Stimulated activated CD4-positive, alpha-beta T cell treated with anti-CD3 and anti-CD28 coated beads, Interleukin-2, amount 100 ng/mL, for 48 hours (primary cell): ENCODE measurements at places on chromosomes 11 and 22.

- no peak for DNase-seq
Measured at GRCh38 chr11:11858676-11859075, 16.9 kb downstream of the USP47 start.

- no peak for DNase-seq
Measured at GRCh38 chr11:57785072-57785471, 23.5 kb downstream of the CTNND1 start.

DNA sequence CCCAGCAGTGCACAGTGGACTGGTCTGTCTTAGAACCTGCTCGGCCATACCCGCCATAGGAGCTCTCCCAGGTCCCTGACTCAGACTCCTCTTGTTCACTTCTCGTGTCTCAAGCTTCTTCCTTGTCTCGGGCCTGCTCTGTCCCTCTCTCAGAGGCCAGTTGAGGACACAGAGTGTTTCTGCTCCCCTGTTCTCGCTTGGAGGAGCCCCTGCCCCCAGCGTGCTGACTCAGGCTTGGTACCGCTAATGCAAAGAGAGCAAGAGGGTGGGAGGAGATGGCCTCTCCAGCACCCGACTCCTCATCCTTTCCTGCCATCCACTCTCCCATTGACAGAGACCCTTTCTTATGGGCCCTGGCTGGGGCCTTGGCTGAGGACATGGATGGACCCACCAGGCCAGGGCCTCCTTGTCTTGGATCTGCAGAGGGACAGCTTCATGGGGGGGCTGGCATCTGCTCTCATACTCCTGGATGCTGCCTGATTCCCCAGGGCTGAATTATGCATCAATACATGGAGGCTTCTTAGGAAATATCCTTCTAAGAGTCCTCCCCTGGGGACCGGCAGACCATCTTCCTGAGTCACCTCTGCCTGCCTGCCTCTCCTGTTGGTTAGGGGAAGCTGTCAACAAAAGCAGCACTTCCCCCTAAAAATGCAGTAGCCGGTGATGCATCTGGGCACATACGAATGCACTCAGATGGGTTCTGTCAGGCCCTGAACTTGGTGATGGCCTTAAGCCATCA is 15.9 kb downstream of the TSPAN18 start:
- no peak for DNase-seq

GRCh38 chr11:117188620-117189081 is 10.1 kb downstream of the SIDT2 start:
- no peak for DNase-seq

GRCh38 chr11:75663808-75664207 is 5.0 kb downstream of the MAP6 start:
- no peak for DNase-seq

- no peak for DNase-seq
Measured at GRCh38 chr22:20244691-20245576, 23.2 kb downstream of the RTN4R start.

GRCh38 chr11:15937601-15938120 is 418.7 kb downstream of the SOX6 start:
- no peak for DNase-seq

GRCh38 chr11:134027671-134028070 is 41.2 kb upstream of the JAM3 start:
- no peak for DNase-seq

- DNase-seq, result peak; percentile 53
Measured at GRCh38 chr11:34512840-34513681, 533 bp downstream of the ELF5 start.

- no peak for DNase-seq
Measured at GRCh38 chr11:46100670-46101069, 20.6 kb downstream of the PHF21A start.

- no peak for DNase-seq
Measured at GRCh38 chr11:8692417-8692816, 9.8 kb downstream of the RPL27A start.

DNA sequence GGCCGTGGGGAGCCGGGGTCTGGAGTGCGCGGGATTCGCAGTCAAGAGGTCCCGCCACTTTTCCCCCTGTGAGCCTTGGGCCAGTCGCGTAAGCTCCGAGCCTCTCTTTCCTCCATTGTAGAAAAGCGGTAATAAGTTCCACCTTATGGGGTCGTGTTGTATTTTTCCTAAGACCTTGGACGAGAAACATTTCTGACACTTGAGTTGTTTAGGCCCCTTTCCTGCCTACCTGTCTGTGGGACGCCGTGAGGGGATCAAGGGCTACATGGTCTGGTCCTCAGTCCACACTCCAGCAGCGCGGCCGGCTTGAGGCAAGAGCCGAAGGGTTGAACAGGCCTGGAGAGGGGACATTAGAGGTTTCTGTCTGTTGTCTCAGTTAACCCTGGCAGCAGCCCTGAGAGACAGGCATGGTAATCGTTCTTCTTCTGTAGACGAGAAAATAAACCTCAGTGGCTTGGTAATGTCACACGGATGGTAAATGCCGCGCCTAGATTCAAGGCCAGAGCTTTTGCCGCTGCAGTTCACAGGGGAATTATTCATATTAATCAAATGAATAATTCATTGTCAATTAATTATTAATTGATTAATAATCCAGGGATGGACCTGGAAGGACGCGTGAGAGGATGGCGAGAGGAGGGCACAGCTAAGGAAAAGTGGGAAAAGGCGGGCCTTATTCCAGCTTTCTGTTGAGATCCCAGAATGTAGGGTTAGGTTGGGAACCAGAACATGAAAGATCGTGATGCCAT is 545 bp downstream of the FEN1 start:
- DNase-seq, result no peak

DNA sequence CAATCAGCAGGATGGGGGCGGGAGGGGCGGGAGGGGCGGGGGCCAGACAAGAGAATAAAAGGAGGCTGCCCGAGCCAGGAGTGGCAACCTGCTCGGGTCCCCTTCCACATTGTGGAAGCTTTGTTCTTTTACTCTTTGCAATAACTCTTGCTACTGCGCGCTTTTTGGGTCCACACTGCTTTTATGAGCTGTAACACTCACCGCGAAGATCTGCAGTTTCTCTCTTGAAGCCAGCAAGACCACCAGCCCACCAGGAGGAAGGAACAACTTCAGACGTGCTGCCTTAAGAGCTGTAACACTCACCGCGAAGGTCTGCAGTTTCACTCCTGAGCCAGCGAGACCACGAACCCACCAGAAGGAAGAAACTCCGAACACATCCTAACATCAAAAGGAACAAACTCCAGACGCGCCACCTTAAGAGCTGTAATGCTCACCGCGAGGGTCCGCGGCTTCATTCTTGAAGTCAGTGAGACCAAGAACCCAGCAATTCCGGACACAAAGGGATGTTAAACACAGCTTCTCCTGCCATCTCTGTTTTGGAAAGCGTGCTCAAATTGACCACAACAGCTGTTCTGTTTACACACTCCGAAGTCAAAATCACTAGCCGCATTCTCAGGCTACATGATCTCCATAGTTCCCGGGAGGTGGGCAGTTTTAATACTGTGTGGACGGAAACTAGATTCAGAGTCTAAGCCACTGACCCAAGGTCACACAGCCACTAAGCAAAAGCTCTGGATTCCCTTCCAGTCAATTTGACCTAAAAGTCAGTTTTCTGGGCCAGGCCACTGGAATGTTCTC is 11.9 kb downstream of the PLAAT2 start:
- no peak for DNase-seq

GRCh38 chr11:48114740-48115139 is 101.9 kb upstream of the OR4B1 start:
- DNase-seq, result no peak

DNA sequence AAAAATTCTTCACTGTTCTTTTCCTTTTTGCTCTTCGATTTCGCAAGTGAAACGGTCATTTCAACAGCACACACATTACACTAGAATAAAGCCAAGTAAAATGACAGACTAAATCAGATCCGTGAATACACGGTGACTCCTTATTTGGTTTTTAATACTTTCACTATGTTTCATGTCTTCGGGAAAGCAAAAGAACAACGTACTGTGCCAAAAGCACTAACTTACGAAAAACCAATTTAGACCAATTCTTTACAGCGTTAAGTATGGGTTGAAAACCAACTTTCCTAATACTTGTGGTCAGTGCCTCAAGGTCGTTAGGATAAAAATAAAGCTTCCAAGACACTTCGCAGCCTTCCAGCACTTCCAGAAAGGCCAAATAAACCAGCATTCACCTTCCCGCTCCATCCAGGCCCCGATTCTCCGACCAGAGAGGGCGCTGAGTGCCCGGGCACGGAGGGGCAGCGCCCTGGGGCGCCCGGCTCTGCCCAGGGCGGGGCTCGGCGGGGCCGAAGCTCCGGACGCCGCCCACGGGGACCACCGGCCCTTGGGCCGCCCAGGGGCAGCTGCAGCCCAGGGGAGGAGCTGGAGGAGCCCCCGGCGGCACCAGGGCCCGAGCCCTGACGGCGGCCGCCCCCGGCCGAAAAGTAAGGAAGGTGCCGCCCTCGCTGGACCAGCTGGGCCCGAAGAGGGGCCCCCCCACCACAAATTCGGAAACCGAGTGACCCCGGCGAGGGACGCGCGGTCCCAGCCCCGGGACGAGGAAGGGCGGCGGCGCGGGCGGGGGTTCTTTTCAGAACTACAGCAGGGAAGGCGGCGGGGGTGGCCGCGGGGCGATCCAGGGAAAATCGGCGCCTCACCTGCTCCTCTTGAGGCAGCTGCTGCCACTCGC is 499 bp downstream of the ATL3 start:
- DNase-seq, result peak; percentile 23

GRCh38 chr11:47726118-47726442 is 10.9 kb upstream of the AGBL2 start:
- DNase-seq, result no peak

- DNase-seq, result no peak
Measured at GRCh38 chr22:39529487-39529851, 3.1 kb downstream of the RPS19BP1 start.

DNA sequence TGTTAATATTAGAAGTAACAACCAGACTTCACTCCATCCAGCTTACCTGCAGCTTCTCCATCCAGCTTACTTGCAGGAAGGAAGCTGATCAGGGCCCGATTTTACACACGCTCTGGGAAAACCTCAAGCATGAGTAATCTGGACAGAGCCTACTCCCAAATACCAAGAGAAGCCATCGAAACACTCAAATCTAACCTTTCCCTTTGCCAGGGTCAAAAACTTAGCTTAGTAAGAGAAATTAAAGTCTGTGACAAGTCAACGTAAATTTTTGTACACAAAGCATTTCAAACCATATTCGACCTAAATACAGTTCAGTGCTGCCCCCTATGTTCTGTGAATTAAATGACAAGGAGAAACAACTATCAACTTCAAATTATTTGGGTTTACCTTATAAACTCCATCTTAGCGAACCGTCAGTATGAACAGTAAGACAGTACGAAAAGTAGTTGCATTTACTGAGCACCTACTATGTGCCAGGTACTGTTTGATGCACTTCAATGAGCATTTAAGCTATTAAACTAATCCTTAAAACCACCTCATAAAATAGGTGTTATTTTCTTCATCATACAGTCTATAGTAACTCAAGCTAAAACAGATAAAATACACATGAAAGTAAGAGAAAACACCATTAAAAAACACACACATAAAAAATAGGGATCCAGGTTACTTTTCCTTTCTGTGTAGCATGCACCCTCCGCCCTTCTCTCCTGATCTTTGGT is 36.9 kb downstream of the ARFGAP3 start:
- no peak for DNase-seq

GRCh38 chr11:12005476-12005875 is 3.0 kb downstream of the DKK3 start:
- DNase-seq, result no peak

DNA sequence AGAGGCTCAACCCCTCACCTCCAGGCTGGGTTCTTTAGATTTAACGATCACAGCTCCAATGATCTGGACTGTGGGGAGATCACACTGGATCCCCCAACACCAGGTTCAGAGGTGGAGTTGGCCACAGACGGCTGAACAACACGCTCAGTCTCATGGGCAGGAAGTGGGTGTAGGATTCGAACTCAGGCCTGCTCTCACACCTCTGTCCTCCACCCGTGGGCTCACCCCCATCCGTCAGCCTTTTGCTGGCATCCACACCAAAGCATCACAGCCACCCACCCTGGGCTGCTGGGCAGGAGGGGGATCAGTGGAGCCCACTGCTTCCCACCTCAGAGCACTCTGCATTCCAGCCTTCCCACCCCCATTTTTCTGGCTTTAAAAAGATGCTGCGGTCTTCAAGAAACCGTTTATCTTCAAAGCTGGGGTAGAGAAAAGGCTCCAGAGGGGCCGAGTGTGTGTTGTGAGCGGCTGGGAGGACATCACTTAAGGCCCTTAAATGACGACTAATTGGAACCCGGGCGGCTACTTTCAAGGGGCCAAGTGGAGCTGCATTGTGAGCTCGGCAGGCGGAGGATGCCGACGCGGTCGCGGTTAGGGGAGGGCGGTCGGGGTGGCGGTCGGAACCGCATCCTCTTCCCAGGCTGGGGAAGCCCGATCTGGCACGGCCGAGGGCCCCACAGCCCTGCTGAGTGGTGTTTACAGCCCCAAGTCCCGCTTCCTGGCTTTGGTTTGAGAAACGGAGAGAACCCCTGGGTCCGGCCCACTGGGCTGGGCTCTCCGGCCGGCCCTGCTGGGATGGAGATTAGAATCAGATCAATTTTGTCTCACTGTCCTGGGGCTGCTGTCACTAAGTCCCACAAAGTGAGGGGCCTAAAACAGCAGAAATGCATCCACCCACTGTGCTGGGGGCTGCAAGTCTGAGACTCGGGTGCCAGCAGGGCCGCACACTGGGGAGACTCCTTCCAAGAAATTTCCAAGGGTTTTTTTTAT is 15.9 kb upstream of the FGF3 start:
- no peak for DNase-seq

DNA sequence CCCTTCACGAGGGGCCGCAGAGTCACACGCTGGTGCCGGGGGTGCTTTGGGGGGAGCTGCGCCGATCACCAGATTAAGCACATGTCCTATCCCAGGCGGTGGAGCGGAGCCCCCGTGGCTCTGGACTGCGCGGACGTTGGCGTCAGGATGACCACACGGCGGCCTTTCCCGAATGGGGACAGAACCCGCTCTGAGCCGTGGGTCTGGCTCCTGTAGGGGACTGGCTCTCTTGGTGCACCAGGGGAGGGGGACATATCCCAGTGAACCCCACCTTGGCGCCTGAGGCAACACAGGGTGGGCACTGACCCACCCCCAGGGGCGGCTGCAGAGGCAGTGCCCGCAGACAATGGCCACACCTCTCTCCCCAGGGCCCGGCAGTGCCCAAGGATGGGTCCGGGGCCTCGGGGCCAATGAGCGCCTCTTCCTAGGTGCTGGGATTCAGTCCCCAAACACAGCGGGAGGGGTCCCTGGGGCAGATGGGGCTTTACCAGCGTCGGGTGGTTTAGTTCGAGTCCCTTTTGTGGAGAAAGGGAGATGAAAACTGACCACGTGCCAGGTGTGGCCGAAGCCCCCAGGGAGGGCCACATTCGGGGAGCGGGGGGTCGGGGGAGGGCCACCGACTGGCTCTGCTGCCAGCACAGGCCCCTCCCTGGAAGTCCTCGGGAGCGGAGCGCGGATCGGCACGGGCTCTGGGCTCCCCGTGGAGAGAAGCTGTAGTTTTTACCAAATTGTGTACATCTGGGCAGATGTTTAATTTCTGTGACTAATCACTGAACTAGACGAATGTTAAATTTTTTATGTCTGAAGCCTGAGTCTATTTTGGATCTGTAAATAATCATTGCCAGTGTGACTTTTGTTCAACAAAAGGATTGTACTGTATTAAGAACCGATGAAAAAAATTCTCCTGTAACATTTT is 58.9 kb downstream of the GRAMD4 start:
- no peak for DNase-seq

- DNase-seq, result no peak
Measured at GRCh38 chr22:44926124-44926475, 83.7 kb downstream of the PHF21B start.

- no peak for DNase-seq
Measured at GRCh38 chr11:105923807-105924206, 98.2 kb downstream of the MSANTD4 start.
